ENCODE measurements at places on chromosomes 2 and 18.

DNA sequence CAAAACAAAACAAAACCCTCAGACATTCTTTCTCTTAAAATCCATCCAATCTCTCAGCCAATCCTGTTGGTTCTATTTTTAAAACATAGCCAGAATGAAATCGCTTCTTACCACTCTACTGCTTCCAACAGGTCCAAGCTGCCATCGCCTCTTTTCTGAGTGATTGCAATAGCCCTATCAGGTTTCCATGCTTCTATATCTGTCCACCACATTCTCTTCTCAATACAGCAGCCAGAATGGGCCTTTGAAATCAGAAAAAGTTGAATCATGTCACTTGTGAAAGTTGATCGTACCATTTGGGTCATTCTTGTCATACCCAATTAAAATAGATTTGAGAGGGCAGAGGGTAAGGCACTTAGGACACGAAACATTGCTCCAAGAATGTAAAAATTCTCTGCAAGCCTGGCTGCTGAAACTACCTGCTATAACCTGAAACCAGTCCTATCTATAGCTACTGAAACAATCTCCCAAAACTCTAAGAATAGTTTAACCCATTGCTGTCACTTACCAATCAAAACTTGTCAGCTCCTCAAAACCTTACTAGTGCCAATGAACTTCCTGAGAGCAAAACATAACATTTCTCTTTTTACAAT lies 3.3 kb upstream of the MTLN start:
- DNase-seq: no peak

GRCh38 chr2:190207930-190208329 lies 111.7 kb downstream of the HIBCH start:
- no peak for DNase-seq

DNA sequence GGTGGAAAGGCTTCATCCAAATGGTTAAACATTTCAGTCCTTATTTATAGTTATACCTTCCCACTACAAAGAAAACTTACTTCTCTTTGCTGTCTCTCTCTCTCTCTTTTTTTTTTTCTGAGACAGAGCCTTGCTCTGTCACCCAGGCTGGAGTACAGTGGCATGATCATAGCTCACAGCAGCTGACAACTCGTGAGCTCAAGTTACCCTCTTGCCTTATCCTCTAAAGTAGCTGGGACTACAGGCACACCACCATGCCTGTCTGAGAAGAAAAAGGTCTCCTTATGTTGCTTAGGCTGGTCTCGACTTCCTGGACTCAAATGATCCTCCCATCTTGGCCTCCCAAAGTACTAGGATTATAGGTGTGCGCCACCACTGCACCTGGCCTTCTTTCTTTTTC lies 32.3 kb upstream of the OLA1 start:
- DNase-seq: no peak

GRCh38 chr2:191230174-191230573 lies 15.0 kb upstream of the MYO1B start:
- DNase-seq: no peak

DNA sequence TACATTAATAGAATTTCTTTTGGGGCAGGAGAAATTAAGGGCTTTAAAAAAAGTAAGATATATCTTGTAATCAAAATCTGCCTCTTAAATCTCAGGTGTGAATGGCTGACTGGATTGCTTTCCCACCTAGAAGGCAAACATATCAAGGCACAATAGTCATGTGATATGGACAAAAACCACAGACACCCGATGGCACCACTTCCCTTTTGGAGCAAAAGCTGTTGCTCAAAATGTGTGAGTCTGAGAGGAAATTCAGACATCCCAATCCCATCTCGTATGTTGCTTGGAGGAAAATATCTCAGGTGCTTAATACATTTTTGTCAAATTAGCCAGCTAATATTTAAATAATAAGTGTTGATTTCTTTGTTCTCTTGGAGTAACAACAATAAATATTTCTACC lies 120.7 kb downstream of the KCNF1 start:
- no peak for DNase-seq

DNA sequence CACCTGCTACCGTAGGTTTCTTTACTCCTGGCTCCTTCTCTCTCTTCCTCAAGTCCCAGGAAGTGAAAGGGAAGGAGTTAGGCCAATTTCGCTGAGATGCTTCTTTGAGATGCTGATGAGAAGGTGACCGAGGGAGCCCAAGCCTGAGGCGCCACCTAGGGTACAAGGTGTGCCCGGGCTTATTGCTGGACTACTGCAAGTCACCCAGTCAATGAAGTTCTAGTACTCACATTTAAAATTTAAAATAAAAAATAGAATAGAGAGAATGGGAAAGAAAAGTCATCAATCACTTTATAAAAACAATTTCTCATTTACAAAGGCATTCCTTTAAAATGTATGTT lies 45.3 kb downstream of the ACAA2 start:
- DNase-seq: no peak

GRCh38 chr2:241358470-241358869 lies 2.4 kb downstream of the FARP2 start:
- DNase-seq: no peak

DNA sequence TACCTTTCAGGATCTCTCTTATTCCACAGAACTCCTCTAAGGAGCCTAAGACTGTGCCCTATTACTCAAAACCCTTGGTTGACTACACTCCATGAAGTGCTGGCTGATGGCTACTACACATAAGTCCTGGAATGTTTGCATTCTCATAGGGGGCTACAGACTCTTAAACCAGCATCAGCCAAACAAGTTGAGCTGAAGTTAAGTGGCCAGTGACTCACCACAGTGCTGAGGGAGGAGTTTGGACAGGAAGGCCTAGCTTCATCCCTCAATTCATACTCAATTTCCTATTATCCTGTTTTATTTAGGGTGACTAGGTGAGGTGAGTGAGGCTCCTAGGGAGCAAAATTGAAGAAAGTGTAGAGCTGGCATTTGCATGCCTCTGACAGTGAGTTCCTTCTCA lies 246.7 kb downstream of the SMAD2 start:
- DNase-seq: no peak

GRCh38 chr2:130759906-130760753 lies 4.8 kb downstream of the AMER3 start:
- no peak for DNase-seq

- no peak for DNase-seq
Observed at GRCh38 chr2:207225773-207226172, 60.0 kb upstream of the KLF7 start.
